Stimulated activated CD8-positive, alpha-beta memory T cell treated with anti-CD3 and anti-CD28 coated beads, Interleukin-12 subunit alpha, Interleukin-12 subunit beta, amount 100 ng/mL, for 1 hour (primary cell): ENCODE measurements at places on chromosomes 7 and 10.

- DNase-seq: peak; percentile 51
Measured at GRCh38 chr7:134605978-134606923, 40.4 kb upstream of the BPGM start.

DNA sequence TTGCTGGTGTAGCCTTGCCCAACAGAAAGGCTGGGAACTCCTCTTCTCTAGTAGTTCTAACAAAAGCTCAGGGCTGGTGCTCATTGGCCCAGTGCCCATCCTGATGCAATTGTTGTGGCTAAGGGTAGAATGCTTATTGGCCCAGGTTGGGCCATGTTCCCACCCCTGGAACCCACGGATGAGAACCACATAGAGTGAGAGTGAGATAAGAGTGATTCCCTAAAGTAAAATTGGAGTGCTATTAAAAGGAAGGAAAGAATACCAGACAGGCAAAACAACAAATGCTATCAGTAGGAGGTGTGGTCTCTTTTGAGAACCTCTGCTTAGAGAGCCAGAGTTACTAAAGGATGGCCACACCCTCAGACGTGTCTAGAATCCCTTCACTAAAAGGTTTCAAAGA, 49.2 kb downstream of the LGI1 start:
- no peak for DNase-seq

DNA sequence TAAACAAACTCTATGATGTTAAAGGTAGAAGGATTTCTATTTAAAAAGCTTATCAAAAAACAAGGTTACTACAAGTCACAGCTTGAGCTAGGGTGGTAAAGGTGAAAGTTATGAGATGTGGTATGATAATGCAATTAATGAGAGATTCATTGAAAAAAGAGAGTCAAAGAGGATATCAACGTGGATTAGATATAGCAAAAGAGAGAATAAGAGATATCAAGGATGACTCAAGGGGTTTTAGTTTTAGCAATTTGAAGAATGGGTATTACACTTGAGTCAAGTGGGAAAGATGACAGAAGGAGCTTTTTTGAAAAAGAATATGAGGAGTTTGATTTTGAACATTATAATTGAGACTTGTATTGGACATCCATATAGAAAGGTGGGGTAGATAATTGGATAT, 59.8 kb downstream of the NUTM2E start:
- no peak for DNase-seq

- DNase-seq: no peak
Measured at GRCh38 chr10:60910543-60910942, 33.4 kb downstream of the RHOBTB1 start.

DNA sequence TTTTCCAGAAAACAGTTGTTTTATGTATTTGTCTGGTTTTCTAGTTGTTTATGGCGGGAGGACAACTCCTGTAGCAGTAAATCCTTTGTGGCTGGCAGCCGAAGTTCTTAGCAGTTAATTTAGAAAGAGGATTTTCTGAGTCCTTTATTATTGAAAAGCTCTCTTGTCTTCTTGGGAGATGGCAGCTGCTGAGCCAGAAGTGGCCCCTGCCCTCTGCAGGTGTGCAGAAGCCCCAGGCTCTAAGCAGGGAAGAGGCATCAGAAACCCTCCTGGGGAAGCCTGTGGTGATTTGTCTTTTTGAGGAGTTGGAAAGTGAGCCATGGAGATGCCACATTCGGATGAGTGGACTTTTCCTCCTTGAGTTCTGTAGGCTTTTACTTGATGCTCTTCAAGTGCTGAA, 106.3 kb downstream of the GLRX3 start:
- no peak for DNase-seq
